Activated CD8-positive, alpha-beta T cell treated with anti-CD3 and anti-CD28 coated beads, Interleukin-2, amount 10 ng/mL, durations not matched to agents 7 days and 5 days (primary cell): ENCODE measurements at places on chromosomes 12 and 14.

DNA sequence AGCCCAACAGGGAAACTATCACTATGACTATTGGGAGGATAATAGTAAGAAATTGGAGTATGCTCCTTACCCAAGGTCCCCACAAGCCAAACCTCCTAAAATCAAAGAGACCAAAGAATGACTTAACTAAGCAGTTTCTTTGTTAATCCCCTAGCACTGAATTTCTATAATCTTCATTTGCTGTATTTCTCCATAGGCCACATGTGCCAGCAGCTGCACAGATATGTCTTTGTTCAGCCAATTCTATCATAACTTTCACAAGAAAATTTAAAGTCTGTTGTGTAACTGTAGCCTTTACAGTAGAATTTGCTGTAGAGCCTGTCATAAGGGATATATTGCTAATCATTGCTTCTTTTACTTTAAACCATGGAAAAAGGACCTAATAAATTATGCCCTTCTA, 104.0 kb downstream of the RIN3 start:
- DNase-seq: no peak

DNA sequence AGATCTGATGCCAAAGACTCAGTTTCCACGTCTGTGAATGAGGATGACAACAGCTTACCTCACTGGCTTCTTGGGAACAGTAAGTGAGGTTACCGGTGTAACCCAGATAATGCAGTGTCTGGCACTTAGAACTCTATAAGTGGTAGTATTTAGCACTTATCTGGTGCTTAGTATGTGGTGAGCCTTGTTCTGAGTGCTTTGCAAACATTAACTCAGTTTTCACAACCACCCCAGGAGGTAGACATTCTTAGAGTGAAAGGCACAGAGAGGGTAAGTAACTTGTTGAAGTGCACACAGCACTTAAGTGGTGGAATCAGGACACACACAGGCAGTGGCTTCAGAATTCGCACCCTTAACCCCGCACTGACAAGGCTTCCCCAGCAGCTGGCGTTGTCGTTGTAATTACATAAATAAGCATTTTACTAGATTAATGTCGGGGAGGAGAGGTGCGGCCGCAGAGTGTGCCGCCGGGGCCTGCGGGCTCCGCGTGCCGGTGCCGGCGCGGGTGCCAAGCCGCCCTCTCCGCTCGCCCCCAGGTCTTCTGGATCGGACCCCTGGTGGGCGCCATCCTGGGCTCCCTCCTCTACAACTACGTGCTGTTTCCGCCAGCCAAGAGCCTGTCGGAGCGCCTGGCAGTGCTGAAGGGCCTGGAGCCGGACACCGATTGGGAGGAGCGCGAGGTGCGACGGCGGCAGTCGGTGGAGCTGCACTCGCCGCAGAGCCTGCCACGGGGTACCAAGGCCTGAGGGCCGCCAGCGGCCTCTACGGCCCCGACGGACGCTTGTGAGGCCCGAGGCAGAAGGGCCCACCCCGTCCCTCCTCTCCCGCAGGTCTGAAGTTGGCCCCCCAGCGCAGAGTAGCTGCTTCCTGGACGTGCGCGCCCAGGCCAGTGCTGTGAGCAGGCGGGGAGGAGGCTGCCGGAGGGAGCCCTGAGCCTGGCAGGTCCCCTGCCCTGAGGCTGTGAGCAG, 4.6 kb downstream of the AQP2 start:
- no peak for DNase-seq

DNA sequence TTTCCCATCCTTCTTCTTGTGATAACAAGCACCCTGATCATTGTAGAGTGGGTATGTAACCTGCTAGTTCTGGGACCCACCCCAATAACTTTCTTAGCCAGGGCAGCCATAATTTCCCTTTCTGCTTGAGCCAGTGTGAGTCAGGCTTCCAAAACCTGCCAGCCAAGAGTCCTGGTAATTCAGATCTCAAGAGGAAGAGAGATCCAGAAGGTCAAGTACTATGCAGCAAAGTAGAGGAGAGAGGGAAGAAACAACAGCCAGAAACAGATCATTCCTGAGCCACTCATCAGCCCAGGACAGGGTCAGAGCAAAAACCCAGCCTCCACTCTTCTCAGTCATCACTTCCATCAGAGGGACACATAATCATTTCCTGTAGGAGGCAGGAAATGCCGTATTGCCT, 182.0 kb downstream of the DICER1 start:
- DNase-seq: no peak

DNA sequence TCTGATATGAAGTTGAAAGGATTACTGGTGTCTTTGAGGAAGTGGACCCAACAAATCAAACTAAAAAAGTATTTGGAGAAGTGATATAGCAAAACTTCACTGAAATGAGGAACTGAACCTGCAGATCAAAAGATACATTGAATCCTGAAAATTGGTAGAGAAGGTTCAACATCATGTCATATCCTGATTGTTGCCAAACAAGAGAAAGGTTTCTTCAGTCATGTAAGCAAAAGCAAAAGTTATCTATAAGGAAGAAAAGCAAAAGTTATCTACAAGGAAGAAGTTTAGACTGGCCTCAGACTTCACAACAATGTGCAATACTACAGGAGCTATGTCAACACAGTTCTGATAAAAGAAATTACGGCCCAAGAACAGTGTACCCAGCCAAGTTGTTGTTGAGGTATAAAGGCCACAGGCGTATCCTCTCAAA, 142.7 kb downstream of the RAD51B start:
- no peak for DNase-seq

GRCh38 chr14:75018694-75019093, 16.0 kb downstream of the EIF2B2 start:
- DNase-seq: no peak
